ENCODE measurements at places on chromosomes 12 and 14.

GRCh38 chr14:36848213-36848612 is 186.6 kb downstream of the PAX9 start:
- no peak for DNase-seq

- no peak for DNase-seq
Observed at GRCh38 chr12:126998747-126999285, 1268.2 kb upstream of the TMEM132C start.

GRCh38 chr14:33282331-33283230 is 343.9 kb downstream of the NPAS3 start:
- DNase-seq, result no peak

DNA sequence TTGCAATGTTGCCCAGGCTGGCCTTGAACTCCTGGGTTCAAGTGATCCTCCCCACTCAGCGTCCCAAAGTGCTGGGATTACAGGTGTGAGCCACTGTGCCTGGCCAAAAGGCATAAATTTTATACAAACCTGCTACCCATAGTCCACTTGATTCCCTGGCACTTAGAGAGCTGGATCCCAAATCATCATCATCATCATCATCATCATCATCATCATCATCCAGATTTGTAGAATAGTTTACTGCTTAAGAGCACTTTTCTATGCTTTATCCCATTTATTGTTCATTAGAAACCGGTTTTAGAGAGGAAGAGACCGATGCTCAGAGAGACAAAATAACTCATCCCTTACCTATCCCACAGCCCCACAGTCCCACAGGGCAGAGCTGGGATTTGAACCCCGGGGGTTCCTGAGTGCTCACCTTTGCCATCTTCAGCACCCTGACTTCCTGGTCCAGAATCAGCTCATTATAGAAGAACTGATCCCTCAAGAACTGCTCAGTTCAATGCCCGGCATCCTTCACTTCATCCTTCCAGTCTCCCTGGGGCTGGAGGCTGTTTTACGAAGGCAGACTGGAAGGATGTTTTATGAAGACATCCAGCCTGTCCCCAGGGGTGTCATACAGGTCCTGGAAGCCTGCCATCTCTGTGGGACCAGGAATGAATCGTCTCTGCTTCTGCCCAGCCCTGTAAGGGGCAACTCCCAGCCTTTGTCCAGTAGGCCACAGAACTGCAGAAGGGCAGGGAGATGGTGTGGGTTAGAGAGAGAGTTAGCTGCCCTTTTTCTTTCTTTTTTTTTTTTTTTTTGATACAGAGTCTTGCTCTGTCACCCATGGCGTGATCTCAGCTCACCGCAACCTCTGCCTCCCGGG is 20.2 kb upstream of the OASL start:
- DNase-seq, result no peak

- DNase-seq, result no peak
Observed at GRCh38 chr14:105533811-105534498, 7.6 kb downstream of the TMEM121 start.

DNA sequence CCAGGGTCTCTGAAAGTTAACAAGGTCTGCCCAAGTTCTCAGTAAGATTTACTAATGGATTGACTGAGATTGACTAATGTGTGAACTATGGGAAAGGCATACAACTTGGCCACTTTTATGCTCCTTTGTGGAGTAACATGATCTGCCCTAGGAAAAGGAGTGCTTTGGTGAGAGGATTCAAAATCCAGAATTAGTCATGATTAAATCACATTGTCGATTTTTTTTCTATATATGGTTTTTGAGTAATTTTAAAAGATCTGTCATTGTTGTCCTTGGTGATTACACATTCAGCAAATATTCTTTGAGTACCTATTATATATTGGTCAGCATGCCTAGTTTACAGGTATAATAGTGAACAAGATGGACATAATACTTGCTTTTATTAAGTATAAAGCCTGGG is 147.7 kb upstream of the SYT10 start:
- DNase-seq, result no peak

DNA sequence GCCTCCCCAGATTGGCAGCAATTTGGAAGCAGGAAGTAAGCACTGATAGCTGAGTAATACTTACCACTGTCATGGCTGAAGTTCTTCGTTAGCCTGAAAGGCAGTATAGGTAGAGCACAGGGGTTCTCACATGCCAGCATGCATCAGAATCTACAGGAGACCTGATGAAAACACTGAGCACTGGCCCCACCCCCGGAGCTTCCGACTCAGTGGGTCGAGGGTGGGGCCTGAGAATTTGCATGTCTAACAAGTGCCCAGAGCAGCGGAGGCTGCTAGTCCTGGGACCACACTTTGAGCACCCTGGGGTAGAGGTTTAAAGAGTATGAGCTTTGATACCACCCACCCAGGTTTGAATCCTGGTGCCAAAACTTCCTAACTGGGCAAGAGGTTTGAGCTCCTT is 89.6 kb downstream of the FBXW8 start:
- DNase-seq, result no peak

DNA sequence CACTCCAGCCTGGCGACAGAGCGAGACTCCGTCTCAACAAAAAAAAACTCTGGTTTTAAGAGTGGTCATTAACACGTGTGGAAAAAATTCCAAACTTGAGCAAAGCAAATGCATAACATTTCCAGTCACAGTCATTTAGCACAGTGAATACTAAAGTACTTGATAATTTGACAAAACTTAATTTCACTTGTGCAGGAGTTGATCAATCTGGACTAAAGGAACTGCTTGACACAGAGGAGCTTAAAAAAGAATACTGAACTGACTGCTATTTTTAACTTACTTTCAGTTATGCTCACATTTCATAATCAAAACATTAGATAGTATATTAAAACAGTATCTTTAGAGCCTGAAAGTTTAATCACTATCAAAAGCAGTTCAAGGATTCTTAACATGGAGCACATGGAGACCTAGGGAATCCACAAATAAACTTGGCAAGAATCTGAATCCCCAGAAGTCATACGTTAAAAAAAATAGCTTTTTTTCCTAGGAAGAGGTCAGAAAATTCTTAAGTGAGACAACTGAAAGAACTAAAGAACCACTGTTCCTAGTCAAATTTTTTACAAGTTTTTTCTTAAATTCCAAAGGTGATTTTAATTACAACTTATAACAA is 7.4 kb downstream of the UBE2N start:
- DNase-seq, result no peak

DNA sequence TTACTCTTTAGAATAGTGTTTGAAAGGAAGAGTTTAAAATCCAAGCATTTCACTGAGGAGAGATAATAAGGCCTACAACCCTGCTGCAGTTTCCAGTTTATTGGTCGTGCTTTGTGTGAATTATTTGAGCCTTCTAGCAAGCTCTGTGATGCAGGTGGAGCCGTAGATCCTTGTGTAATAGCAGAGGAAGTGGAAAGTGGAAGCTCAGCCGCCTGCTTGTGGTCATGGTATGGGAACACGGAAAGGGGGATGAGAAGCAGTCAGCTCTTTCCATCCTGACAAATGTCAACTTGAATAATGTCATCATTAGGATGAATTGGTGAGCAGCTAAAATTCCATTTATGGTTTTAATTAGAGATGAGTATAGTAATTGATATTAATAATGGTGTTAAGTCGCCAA is 29.1 kb downstream of the SYNE2 start:
- no peak for DNase-seq

- no peak for DNase-seq
Observed at GRCh38 chr14:105430565-105430964, 10.9 kb downstream of the MTA1 start.

- no peak for DNase-seq
Observed at GRCh38 chr12:121330692-121331091, 21.5 kb downstream of the ANAPC5 start.

DNA sequence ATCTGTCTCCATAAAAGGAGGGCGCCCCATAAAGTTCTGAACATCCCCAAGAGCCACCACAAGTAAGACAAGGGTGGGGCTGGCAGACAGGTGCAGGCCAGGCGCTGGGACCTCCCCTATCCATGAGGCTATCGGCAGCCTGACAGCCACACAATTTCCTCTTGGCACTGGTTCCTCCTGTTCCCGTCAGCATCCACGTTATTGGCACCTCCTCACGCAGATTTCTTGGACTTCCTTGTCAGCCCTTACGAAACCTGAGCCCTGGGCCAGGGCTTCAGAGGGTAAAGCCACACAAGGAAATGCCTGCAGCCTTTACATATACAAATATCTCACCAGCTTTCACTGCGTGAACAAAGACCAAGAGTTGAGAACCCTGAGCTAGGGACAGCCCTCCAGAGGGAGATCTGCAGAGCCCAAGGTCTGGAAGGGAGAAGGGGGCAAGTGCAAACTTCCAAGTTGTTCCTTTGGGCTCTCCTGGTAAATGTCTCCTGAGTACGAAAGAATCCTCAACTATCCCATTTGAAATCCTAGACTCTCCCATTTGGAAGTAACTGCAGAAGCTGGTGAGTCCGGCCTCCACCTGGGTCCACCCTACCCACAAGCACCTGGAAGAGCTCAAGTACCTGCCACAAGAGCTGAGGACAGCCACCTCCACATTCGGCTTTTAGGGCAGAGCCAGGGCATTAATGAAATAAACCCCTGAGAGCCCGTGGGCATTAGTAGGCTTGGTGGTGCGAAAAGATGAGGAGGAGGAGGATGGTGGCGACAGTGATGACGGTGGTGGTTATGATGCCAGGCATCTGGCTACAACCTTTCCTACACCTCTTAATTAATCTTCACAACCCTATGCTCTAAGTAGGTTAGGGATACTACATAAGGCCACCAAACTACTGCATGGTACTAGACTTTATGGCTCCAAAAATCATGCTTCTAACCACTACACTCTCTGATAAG is 5.5 kb upstream of the TC2N start:
- no peak for DNase-seq

- no peak for DNase-seq
Observed at GRCh38 chr12:92234533-92234932, 88.9 kb upstream of the BTG1 start.

DNA sequence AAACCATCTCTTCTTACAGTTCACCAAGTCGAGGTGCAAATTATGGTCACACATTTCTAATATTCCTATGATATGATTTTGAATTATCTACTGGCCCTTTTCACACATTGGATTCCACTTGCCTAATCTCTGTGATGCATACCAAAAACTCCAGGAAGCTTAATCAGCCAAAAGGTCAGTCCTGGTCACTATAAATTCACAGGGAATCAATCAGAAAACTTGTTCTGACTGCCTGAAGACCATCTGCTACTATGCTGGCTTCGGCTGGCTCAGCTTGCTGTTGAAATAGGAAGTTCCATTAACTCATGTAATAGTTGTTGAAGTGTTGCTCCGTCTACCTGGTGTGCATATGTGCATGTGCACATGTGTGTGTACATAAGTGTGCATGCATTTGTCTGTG is 142.8 kb upstream of the FLRT2 start:
- DNase-seq, result no peak

- no peak for DNase-seq
Observed at GRCh38 chr12:123655420-123655819, 15.5 kb upstream of the TCTN2 start.

DNA sequence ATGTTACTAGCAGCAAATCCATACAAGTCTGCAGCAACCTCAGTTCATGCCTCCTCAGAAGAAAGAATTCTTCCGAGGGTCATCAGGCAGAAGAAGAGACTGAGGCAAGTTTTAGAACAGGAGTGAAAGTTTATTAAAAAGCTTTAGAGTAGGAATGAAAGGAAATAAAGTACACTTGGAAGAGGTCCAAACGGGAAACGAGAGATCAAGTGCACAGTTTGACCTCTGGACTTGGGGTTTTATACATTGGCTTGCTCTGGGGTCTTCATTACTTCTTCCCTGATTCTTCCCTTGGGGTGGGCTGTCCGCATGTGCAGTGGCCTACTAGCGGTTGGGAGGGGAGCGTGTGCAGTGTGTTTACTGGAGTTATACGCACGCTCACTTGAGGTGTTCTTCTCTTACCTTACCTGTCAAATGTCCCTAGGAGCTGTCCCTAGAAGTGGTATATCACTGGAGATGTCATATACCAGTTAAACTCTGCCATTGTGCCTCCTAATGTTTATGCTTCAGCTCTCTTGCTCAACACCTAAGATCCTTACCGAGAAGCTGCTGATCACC is 372.8 kb upstream of the KITLG start:
- DNase-seq, result no peak

GRCh38 chr14:22325676-22326400 is 263.2 kb downstream of the DAD1 start:
- no peak for DNase-seq

- DNase-seq, result no peak
Observed at GRCh38 chr12:27057543-27057942, 24.8 kb downstream of the C12orf71 start.

DNA sequence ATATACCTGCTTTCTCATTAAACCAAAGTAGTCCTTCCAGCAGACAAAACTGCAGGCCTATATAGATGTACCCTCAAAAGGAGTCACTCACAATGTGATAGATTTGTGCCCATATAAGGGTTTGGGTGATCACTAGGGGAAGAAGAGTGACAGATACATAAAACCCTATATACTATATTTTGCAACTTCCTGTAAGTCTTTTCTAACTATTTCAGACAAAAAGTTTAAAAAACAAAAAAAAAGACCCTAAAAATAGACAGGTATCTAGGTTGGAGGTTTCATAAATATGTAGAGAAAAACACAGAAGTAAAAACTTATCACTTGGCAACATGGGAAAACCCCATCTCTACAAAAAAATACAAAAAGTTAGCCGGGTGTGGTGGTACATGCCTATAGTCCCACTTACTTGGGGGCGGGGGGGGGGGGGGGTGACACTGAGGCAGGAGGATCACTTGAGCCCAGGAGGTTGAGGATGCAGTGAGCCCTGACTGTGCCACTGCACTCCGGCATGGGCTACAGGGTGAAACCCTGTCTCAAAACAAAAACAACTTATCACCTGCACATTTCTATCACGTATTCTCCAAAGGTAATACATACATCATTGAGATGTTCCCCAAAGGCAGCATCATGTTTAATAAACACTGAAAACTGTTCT is 2.9 kb downstream of the VCPKMT start:
- DNase-seq, result no peak

GRCh38 chr14:36660736-36661505 is 739 bp upstream of the PAX9 start:
- no peak for DNase-seq

DNA sequence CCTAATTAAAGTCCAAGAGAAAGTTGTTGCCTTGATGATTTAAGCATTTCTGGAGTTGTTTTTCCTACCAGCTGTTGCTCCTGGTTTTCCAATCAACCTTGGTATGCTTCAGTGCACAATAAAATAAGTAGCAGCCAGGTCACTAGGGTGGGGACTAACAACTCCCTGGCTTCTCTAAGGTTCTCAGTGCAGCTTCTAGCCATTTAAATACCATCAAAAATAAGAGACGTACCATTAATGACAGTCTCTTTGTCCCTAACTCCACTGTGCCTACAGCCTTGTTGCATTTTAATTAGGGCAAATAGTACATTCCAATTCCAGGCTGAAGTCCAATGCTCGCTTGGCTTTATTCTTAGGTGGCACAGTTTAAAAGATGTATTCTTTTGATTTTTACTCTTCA is 11.8 kb downstream of the STON2 start:
- no peak for DNase-seq

- DNase-seq, result no peak
Observed at GRCh38 chr14:61387076-61387475, 65.7 kb downstream of the PRKCH start.

GRCh38 chr12:69719336-69720316 is 19.0 kb upstream of the RAB3IP start:
- DNase-seq, result no peak

GRCh38 chr12:9694241-9694640 is 24.7 kb downstream of the CLEC2D start:
- no peak for DNase-seq
